Fibroblast of skin of right biceps (primary cell): ENCODE measurements at places on chromosomes 2 and 18.
A peak's percentile ranks its signal among the peaks of the same experiment; 100 is the strongest.

DNA sequence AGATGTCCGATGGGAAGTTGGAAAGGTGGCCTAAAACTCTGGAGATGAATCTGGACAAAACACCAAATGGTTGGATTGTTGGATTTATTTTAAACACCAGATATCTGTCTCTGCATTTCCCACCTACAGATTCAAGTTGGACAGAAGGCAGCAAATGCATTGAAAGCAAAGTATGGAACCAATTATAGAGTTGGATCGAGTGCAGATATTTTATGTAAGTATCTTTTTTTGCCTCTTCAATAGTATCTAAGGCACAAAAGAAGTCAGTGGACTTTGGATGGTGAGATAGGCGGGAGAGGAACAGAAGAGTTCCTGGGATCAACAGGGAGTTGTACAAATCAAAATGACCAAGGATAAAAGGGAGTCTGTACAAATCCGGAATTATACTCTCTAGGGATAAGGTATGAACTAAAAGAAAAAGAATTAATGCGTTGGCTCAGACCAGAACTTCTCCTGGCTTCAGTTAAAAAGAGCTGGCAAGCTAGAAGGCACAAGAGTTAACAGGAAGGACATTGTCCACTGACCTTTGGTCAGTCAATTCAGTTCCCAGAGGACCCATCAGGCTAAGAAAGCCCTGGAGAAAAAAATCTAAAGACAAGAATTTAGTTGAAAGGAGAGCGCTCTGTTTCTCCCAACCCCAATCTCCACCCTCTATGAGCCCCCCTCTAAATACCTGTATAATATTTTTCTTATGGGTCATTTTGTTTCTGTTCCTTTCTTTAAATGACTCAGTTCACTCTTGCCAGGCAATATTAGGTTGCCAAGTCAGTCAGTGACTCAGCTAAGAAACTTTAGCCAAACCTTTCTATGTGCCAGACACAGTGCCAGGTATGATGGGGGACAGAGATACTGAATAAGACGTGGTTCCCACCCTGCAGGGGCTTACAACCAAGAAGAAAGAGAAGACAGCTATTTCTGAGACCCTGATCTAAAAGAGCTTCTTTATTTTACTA, 29.1 kb downstream of the CPO start:
- DNase-seq = peak; percentile 39

DNA sequence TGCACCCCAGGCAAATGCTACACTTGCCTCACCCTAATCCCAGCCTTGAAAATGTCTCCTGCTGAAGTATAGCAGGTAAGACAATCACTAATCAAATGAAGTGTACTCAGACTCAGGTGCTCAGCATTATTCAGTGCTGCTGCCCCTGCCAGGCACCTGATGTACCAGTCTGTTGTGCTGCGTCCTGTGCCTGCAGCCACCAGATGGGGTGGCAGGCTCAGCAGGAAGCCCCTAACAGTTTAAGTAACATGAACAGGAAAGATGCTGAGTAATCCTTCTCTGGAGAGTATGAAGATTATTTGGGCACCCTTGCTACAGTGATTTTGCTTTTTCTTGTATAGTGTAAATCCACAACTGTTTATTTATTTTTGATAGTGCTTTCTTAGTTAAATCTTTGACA, 69.1 kb downstream of the TACR1 start:
- DNase-seq = peak; percentile 12

DNA sequence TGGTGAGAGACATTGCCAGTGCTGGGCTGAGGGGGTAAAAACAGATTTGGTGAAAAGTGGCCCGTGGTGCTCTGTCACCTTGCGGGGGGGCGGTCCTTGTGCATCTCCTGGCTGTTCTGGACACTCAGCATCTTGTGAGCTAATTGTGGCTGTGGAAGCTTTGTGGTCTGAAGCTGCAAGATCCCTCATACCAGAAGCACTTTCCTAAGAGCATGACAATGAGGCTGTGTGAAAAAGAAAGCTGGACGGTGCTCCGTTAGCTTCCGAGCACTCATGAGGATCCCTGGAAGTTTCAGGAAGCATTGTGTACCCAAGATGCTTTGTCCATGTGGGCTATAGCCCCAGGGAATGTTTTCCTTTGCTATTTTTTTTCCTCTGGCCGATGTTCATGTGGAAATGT, 74.5 kb downstream of the CABLES1 start:
- no peak for DNase-seq

DNA sequence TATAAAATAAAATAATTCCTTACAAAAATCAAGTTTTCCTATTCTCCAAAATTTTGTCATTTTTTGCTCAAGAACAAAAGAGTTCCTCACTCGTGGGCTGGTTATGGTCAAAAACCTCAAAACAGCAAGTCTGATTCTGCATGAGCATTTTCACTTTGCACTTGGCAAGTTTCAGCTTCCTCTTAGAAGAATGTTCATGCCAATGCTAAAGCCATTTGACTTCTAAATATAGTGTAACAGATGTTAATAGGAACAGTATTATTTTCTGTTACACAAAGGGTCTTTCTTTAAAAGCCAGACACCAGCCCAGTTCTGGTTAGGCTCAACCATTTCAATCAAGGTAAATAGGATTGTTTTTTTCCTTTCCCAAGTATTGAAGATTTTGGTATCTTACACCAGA, 261.3 kb upstream of the CCDC68 start:
- DNase-seq = no peak

DNA sequence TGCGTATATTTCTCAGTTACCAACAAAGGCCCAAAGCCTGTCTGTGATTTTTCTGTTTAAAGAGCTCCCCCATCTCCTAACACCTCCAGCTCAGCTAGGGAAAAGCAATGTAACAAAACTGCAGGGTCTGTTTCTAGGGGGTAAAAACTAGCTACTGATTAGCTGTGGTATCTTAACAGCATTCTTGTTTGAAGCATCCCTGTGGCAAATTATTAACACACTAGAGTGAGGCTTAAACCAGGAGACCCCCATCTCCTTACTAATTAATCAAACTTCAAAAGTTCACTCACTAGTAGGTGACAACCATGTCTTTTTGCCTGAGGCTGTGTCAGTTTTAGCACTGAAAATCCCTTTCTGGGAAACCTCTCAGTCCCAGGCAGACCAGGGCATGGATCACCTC, 186.2 kb upstream of the PARD3B start:
- DNase-seq = no peak

GRCh38 chr18:52764316-52764715, 424.3 kb downstream of the DCC start:
- DNase-seq = no peak

DNA sequence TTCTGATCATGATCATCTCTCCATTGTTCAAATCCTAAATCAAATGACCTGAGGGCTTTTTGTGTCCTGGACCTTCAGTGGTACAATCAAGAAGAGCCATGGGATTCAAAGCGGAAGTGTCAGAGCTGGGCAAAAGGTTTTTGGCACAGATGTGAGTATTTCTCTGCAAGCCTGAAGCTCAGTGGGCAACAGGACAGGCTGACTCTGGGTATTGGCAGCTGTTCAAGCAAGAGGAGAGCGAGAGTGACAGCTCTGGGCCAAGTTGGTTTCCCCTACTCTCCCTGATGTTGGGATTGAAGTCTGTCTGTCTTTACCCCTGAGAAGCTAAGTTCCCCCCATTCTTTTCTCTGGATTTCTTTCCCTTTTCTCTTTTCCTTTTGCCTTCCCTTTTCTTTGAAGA, 33.3 kb downstream of the DSEL start:
- no peak for DNase-seq
